ENCODE measurements at places on chromosomes 12 and 14.

GRCh38 chr14:59060841-59061240 is 127.6 kb upstream of the DAAM1 start:
- DNase-seq = no peak

DNA sequence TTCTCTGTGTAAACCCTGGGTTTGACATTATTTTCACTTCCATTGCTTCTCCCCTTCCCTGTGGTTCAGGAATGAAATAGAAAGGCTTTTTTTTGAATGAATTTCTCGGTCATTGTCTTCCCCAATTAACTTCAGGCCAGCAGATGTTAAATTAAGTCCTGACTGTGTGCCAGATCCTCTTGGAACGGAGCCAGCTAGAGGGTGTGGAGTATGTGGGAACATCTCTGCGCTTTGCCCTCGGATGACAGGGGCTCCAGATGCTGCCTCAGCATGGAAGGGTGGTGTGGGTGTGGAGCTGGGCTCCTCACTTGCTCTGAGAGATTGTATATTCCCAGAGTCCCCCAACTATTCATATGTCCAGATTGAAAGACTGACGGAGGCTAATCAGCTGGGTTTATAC is 13.1 kb downstream of the KRT85 start:
- no peak for DNase-seq

- DNase-seq = no peak
These were observed 148.5 kb upstream of the SEL1L start for GRCh38 chr14:81682134-81682533.

GRCh38 chr12:55899082-55899481 is 28.6 kb downstream of the PYM1 start:
- DNase-seq = peak; percentile 26
